ENCODE measurements at places on chromosomes 13 and 19.

DNA sequence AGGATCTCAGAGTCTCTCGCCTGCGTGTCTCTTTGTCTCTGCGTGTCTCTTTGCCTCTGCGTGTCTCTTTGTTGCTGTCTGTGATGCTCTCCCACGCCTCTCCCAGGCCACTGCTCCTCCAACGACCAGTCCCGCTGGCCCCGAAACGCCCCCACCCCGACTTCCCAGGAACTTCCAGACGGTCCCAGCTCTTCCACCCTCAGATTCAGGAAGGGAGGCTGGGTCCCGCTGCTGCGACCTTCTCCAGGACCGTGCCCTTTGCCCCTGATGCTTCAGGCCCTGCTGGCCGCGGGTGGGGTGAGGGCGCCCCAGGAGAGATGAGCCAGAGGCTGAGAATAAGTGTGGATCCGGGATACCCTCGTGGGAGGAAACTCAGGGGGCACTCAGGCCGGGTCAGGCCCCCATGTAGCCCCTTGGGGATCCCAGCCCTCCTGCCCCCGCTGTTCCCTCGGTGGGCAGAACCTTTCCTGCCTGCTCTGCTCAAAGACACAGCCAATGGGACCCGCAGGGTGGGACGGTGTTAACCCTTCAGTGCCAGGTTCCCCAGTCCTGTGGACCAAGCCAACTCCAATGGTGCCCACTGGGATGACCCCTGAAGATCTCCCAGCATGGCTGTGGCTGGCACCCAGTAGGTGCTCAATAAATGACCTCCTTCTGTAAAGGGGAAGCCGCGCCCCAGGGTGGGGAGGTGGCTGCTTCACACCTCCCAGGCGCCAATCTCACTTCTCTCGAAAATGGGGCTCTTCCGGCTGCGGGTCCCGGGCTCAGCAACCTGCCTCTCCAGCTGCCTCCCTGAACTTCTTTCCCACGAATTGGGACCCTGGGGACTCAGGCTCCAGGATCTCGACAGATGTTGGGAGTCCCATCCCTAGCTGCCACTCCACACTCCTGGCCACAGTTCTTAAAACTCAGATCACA lies 1.5 kb upstream of the S1PR5 start:
- no peak for DNase-seq

- no peak for DNase-seq
These were observed 11.6 kb upstream of the ZNF431 start for GRCh38 chr19:21130097-21130775.

DNA sequence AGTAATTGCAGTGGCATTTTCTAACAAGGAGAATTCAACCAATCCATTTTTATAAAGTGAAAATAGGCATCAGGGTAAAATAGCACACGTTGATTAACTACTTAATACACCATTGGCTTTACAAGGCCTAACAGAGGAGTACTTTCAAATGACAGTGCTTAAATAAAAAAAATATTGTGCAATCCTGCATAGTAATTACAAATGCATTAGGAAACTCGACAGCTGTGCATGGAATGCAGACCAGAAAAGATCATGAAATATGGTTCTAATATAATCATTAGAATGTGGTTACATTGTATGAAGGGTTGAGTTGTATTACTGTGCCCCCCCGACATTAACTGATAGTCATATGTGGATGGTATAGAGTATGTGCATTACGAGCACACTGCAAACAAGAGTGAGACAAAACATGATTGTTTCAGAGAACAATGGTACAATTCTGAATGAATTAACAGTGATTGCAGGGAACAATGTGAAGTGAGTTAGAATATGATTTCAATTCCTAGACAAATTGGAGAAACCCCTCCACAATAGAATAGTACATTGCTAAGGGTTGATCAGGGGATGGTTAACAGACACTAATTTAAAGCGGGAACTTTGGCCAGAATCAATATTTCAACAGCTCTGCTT lies 270.6 kb downstream of the GPC5 start:
- no peak for DNase-seq

DNA sequence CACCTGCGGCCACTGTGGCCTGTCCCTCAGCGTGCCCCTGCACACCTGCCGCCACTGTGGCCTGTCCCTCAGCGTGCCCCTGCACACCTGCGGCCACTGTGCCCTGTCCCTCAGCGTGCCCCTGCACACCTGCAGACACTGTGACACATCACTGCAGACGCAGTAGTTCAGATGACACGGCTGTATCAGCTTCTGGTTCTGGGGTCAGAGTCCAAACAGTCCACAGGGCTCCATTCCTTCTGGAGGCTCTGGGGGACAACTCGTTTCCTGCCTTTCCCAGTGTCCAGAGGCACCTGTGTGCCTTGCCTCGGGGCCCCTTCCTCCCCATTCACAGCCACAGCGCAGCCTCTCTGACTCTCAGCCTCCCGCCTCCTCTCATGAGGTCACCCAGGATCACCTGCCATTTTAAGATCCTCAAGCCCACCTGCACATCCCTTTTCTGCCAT lies 5.5 kb downstream of the SF3A2 start:
- DNase-seq, result no peak

- DNase-seq, result no peak
These were observed 32.2 kb upstream of the CD33 start for GRCh38 chr19:51192689-51193088.

DNA sequence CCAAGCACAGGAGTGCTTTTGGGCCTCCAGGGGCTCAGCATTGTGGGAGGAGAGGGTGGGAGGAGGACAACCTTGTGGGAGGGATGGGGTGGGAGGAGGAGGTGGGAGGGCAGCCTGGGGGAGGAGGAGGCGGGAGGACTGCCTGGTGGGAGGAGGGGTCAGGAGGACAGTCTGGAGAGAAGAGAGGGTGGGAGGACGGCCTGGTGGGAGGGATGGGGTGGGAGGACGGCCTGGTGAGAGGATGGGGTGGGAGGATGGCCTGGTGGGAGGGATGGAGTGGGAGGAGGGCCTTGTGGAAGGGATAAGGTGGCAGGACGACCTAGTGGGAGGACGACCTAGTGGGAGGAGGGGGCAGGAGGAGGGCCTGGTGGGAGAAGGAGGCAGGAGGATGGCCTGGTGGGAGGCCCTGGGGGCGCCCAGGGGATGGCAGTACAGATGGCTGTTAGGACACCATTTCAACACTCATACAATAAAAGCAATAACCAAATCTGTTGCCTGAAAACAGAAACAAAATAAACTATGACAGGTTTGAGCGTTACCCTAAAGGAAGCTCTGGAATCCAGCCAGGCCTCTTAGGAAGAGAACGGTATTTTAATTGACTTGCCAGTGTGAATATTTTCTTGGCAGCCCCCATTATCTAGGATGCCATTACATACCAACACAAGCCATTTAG lies 63.7 kb downstream of the CRYL1 start:
- DNase-seq, result no peak

DNA sequence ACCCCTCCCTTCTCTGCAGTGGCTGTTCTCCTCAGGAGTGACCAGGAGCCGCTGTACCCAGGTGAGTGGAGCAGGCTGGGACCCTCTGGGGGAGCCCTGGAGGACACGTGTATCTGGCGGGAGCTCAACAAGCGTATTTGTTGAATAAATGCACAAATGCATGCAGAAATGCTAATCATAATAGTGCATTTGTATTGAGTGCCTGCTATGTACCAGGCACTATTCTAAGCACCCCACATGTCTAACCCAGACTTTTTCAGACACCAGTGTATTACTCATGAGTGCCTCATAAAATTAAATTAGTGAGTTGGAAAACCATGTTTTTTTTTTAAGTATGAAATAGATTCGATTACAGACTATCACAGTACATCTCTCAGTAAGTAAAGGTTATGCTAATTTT lies 7.9 kb downstream of the HPN start:
- DNase-seq, result no peak

DNA sequence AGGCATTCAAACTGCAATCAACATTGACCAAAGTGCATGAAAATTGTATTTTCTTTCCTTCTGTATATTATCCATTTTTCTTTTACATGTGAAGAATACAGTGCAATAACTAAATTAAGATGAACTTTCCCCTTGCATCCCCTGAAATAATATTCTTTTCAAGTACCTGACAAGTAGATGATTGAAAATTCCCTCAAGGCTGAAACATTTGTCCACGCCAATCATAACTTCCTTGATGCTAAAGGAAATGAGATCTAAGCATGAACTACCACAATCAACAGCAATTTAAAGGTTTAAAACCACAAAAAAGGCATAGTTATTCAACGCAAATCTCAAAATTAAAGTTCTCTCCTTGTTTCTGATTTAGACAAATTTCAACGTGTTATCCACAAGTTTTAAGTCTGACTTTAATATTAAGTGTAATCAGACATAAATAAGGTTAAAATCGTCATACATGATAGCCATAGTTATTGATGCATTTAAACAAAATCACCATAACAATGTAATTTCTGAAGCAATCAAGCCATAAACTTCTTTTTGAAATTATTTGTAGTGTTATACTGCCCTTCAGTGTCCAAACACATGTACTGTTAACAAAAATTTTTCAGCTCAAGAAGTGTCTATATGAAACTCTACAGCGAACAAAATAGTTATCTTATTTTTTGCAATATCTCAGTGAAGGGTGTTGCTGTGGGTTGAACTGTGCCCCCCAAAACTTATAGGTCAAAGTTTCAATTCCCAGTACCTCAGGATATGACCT lies 169.5 kb downstream of the DCLK1 start:
- no peak for DNase-seq

DNA sequence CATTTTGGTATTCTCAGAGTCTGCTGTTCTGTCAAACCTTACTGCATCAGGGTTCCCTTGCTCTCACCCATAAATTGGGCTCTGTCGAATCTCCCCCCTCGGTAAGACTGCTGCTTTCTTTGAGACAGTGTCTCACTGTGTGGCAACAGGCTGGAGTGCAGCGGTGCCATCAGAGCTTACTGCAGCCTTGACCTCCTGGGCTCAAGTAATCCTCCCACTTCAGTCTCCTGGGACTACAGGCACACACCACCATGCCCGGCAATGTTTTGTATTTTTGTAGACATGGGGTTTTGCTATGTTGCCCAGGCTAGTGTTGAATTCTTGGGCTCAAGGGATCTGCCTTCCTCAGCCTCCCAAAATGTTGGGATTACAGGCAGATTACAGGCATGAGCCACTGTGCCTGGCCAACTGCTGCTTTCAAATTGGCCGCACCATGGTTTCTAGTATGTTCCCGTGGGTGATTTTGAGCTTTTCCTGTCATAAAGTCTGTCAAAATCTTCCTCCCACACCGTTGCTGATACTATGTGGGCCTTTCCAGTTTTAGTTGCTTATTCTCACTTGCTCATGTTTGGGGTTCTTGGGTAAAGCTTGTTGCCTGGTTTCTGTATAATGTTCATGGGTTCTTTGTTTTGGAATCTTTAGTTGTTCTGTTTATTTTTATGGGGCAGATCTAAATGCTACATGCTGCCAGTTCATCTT lies 10.6 kb downstream of the RFC3 start:
- no peak for DNase-seq

DNA sequence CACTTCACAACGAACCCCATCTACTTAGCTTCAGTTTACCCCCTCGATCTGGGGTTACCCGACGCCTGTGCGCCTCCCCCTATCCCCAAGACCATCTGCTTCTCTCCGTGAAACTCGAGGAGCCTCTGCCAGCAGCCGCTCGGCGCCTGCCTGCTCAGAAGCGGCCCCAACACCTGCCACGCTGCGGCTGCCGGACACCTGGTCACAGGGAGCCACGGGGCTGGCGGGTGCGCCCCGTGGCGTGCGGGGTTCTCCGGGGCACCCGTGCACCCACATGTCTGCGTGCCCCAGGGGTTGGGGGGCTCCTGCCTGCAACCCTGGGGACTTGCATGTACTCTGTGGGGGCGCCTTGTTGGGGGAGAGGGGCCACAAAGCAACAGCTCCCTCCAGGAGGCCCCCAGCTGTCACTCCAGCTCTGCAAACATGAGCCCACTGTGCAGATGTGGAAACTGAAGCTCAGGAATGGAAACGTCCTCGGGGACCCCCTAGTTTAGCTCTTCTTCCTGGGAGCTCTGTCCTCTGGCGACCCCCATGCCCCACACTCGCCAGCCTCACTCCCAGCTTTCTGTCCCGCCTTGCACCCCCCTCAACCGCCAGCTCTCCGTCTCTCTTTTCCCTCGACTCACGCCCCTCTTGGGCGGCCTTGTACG lies 7.0 kb upstream of the SEMA6B start:
- DNase-seq, result no peak

- DNase-seq, result no peak
These were observed 208.3 kb upstream of the NBEA start for GRCh38 chr13:34733721-34734120.

DNA sequence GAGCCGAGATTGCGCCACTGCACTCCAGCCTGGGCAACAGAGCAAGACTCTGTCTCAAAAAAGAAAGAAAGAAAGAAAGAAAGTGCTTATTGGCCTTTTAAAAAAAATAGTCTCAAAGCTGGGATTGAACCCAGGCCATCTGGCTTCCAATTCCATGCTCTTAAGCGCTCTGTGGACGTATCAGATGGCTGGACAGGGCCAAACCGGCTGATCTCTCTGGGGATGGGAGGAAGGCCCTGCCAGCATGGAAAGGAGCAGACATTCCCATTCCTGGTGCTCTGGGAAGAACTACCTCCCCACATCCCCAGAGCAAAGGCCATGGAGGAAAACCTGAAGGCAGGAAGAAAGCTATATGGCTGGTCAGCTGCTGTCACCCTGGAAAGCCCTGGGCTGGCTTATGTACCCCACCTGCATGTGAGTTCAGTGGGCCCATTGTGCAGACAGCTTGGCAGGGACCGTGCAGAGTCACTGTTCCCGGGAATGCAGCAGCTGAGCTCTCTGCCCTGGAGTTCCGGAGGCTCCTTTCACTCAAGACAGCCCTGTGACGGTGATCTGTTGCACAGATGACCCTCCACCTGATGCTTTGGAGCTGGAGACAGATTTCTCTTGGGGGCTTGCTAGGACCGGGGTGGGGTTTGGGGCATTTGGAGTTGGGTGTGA lies 84.3 kb downstream of the SIPA1L3 start:
- no peak for DNase-seq

DNA sequence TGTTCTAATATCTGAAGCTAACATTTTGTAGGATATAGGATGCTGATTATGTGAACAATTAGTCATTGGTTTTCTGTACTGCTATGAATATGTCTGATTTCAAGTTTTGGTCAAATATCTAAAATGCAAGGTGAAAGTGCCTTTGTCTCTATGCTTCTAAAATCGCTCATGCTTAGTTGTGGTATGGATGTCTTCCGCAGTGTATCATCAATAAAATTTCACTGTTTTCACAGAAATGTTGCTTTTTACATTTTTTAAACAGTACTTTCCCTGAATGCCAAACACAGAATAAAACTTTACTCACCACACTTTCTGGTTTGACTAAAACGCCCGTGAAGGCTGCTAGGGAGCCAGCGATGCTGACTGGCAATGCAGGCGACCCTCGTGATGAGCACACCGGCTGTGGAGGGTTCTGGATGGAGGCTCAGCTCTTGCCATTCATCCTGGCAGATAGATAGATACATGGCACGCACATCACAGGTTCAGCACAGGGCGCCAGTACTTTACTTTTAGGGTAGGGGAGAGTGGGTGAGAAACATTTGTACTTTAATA lies 40.1 kb downstream of the SLC7A9 start:
- peak; percentile 25 for DNase-seq

- no peak for DNase-seq
These were observed 764.1 kb upstream of the SLITRK6 start for GRCh38 chr13:86563308-86563707.

GRCh38 chr19:13931391-13932148 lies 6.6 kb downstream of the PODNL1 start:
- DNase-seq, result no peak

- DNase-seq, result peak; percentile 99
These were observed 12.5 kb downstream of the PEAK3 start for GRCh38 chr19:2269244-2270156.

Data from activated CD4-positive, alpha-beta T cell treated with anti-CD3 and anti-CD28 coated beads for 48 hours (primary cell).